ENCODE measurements at places on chromosomes 5 and 9.

- DNase-seq = no peak
Observed at GRCh38 chr5:36897616-36898015, 21.0 kb downstream of the NIPBL start.

DNA sequence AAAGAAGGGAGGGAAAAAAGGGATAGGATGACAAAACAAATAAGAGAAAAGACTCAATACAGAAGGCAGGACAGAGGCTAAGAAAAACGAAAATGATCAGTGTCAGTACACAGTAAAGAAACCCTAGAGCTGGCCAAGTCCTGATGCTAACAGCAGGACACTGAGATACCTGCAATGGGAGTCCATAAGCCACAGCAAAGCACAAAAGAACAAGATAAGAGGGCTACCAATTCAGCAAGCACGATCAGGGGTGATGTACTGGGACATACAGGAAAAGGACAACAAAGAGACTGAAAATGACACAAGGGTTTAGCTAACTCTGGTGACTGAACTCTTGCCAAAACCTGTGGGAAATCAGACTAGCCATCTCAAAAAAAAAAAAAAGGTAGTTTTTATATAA, 1072.6 kb upstream of the COX7C start:
- DNase-seq = no peak

GRCh38 chr9:100087218-100087617, 11.6 kb downstream of the ERP44 start:
- DNase-seq = no peak

GRCh38 chr5:107651325-107651724, 19.4 kb downstream of the EFNA5 start:
- DNase-seq = no peak

- no peak for DNase-seq
Observed at GRCh38 chr5:11760934-11761603, 143.2 kb downstream of the CTNND2 start.

- no peak for DNase-seq
Observed at GRCh38 chr5:72093217-72093616, 14.1 kb upstream of the MAP1B start.

DNA sequence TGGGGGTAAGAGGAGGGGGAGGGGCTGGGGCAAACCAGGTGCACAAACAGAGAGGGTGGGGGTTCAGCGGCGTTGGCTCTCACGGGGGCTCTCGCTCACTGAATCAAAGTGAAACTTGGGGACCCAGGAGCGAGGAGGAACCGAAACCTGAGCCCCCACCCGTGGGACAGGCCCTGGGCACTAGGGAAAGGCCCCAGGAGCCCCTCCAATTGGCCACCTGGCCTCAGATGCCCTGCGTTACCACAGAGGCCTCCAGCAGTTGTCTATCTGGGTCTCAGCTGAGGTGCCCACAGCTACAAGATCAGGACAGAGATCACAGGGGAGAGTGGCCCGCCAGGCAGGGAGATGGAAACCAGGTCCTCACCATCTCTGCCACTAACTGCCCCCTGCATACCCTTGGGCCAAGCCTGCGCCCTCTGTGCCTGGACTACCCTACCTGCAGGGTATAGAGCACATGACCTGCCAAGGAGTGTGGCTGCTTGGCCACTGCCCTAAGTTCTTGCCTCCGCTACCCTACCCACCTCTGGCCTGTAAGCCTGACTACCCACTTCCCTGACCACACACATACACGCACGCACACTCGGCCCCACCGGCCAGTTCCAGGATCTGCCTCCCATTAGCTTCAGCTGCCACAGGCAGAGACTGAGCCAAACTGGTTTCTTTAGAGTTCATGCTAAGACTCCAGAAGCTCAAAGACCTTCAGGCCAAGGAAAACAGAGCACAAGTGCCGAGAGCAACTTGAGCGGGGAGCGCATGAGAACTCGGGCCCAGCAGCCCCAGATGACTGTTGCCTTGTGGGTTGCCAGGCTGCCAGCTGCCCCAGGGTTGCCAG, 39.9 kb downstream of the PAX5 start:
- DNase-seq = no peak

- DNase-seq = no peak
Observed at GRCh38 chr9:11158063-11158462, 545.3 kb upstream of the PTPRD start.

GRCh38 chr5:139982157-139982974, 60.7 kb downstream of the NRG2 start:
- DNase-seq = no peak

GRCh38 chr9:19156026-19156474, 28.8 kb upstream of the PLIN2 start:
- DNase-seq = no peak

DNA sequence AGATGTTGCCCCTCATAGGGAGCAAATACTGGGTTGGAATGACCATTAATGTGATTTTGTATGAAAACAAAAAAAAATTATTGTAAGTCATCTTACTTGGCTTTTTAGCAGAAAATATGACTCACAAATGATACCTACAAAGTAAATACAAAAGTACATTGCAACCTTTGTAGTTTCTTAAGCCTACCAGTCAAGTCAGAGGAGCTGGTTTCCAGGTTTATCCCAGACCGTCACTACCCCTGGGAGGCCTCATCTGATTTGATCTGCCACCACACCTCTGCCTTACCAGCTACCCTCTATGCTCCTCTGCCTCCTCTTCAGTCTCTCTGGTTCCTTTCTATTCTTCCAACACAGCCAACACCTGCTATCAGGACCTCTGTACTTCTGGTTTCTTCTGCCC, 349.9 kb upstream of the CCNH start:
- no peak for DNase-seq

DNA sequence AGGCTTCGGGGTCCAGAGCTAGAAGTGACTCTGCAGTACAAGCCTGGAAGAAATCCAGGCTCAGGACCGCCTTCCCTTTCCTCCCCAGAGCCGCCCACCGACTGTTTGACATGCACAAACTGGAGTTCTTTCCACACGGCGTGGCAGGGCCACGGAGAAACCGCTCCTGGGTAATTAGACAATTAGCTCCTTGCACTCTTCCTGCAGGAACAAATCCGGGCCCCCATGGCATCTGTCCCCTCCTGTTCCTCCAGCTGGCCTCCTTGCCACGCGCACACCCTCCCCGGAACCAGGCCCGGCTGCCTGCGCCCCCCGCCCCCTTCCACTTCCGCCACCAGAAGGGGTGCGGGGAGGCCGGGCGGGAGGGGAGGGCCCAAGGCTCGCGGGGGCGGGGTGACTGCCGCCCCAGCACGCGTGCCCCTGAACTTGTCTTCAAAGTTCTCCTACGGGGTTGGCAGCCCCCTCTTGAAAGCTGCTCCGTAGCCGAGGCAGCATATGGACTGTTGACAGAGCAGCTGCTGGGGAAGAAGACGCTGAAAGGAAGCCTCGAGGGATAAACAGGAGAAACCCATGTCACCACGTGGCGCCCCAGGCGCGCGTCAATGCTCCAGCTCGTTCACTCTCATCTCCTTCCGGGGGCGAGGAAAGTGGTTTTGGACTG, 74.3 kb downstream of the SEC61B start:
- no peak for DNase-seq

DNA sequence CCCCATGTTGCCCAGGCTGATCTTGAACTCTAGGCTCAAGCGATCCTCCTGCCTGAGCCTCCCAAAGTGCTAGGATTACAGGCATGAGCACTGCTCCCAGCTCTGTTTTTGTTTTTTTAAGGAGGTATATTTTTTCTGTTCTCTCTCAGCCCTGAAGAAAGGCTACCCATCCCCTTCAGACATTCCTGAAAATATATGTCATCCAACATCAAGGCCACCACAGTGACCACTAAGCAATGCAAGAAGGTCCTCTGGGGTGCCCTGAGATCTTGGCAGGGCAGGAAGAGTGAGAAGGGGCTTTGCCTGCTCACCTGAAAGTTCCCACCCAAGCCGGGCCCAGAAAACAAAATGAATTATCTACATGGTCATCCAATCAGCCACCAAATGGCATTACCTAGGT, 47.8 kb upstream of the IL17B start:
- DNase-seq = no peak

- no peak for DNase-seq
Observed at GRCh38 chr9:33813712-33814641, 3.0 kb upstream of the UBE2R2 start.

- DNase-seq = no peak
Observed at GRCh38 chr5:129382921-129383672, 77.0 kb upstream of the ADAMTS19 start.

Data from stimulated activated CD8-positive, alpha-beta memory T cell treated with anti-CD3 and anti-CD28 coated beads, Interleukin-4, amount 100 ng/mL, for 1 hour (primary cell).